ENCODE measurements at places on chromosomes 12 and 14.

GRCh38 chr12:8667270-8667669 lies 4.6 kb upstream of the MFAP5 start:
- no peak for DNase-seq

GRCh38 chr12:104877103-104877705 lies 80.9 kb downstream of the SLC41A2 start:
- no peak for DNase-seq

DNA sequence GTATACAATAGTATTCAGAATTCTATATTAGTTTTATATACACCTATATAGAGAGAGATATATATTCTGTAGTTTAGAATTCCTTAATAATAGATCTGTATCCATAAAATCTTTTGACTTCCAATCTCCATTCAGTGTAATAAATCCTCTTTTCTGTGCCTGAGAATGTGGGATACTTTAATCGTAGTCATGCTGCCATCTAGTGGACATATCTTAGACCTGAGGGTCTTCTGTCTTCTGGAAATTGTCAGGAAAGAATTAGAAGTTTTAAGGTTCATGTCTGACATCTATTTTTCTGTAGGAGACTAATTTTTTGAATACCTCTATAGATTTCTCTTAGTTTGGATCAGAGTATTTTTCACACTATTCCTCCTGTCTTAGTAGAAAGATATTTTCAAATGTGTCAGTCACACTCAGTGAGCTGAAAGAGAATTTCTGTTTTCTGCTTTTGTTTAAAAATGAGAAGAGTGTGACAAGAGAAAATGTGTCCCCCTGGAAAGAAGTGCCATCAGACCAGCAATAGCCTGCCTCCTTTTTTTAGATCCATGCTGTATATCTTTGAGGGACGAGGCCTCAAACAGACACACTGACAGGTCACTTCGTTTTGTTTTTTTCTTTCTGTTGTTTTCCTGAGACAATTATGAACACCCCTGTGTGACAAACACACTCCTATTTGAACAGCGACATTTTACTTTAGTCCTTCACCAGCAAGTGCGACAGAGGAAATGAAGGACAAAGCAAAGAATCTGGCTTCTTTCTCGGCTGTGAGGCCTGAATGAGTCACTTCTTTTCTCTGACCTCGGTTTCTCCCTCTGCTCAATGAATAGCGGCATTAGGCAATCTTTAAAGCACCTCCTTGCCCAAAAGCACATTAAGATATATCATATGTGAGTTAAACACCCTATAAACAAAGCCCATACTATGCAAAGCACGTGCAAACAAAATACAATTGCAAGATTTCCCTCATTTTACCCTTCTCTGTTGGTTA lies 96.3 kb downstream of the GALC start:
- peak; percentile 61 for DNase-seq

GRCh38 chr12:54416687-54417603 lies 2.1 kb downstream of the ITGA5 start:
- DNase-seq, result no peak

DNA sequence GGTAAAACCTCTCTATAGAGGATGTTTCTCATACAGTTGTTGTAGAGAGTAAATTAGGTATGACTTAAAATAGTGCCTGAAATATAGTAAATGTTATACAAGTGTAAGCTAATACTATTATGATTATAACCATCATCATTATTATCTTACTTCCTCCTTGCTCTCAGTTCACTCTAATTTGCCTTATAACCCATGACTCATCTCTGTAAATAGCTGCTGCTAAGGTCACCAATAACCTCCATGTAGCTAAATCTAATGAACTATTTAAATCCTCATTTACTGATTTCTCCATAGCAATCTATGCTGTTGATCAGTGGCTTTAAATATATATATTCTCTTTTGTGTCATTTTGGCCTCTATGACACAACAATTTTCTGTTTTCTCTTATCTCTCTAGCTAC lies 109.6 kb downstream of the RMST start:
- DNase-seq, result no peak

DNA sequence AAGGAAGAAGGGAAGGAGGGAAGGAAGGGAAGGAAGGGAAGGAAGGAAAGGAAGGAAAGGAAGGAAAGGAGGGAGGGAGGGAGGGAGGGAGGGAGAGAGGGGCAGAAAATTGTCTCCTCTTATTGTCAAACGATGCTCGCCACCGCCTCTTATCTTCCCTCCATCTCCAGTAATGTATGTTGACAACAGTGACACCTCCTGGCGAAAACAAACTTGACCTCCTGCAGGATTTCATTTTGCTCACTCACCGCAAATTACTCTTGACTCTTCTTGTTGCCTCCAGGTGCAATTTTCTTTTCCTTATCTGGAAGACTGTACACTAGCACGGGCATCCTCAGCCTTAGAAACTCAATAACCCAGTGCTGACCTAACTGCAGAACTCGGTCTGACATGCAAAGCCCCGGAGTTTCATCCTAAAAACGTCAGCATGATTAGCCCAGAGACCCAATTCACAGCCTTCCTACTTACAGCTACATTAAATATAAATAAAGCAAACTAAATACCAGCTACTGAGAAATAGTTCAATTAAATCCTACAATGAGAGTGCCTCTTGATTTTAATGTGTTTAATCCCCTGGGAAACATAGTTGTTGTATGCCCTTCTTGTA lies 512.4 kb upstream of the TMPO start:
- peak; percentile 17 for DNase-seq

All from NCI-H2107 (cell line).